Myocyte (in vitro differentiated cells): ENCODE measurements at places on chromosomes 7 and 10.

DNA sequence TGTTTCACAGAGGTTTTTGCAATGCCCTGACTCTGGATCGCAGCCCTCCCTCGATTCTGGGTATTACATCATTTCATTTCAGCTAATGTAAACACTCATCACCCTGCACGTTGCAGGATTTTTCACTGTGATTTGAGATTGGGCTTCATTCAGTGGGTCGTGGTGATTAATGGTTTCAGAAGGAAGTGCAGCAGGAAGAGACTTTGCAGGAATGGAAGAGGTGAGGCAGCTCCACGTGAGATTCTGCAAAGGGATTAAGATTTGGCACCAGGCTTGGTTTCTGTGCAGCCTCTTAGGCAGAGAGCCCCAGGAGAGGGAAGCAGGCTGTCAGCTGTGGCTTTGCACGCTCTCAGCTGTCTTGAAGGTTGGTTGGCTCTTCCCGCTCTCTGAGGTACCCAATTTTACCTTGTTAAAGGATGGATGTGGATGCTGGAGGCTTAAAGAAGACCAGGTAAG lies 95.2 kb downstream of the PLCE1 start:
- DNase-seq, result peak; percentile 47

- no peak for DNase-seq
Measured at GRCh38 chr10:103445366-103445765, 6.8 kb downstream of the CALHM2 start.

DNA sequence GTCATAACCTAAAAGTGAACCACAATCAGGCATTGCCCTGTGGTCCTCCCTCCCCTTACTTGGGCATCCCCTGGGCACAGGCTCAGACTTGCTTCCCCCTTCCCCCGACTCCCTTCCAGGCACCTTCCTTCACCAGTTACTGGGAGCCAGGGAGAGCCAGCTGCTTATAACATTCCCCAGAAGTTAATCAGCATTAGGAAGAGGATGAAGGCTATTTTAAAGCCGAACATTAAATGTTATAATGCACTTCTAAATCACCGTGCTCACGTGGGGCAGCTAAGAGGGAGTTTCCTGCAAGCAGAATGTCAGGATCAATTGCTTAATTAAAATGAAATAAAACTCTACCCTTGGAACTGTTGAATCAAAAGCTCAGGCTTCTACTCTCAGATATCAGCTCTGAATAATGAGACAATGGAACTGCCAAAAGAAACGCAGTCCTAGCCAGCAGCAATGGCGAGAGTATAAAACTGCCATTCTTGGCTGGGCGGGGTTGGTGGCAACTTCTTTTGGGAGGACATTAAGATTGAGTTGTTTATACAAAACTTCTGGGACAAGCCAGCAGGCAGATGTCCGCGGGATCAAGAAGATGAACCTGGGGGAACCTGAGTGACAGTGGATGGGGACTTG lies 169.5 kb downstream of the FANK1 start:
- DNase-seq, result peak; percentile 48

- peak; percentile 41 for DNase-seq
Measured at GRCh38 chr7:22920672-22921071, 93.3 kb downstream of the HYCC1 start.

DNA sequence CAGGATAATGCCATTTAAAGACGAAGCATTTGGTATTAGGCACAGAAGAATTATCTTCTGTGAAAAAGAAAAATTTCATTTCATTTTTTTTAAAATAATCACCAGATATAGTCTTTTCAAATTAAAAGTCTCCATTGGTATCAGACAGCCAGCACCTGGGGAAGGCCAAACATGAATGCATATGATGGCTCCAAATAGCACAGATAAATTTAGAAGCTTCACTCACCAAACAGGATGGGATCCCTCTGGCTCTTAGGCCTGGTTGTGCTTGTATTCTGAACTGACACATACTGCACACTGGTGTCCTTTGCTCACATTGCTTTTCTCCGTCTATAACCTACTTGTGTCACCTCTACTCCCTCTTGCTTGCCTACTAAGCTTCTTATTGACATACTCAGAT lies 169.5 kb upstream of the CHRM2 start:
- peak; percentile 47 for DNase-seq

- DNase-seq, result no peak
Measured at GRCh38 chr7:22223807-22224206, 133.1 kb downstream of the RAPGEF5 start.

- DNase-seq, result peak; percentile 54
Measured at GRCh38 chr7:20260223-20260622, 43.0 kb upstream of the MACC1 start.

DNA sequence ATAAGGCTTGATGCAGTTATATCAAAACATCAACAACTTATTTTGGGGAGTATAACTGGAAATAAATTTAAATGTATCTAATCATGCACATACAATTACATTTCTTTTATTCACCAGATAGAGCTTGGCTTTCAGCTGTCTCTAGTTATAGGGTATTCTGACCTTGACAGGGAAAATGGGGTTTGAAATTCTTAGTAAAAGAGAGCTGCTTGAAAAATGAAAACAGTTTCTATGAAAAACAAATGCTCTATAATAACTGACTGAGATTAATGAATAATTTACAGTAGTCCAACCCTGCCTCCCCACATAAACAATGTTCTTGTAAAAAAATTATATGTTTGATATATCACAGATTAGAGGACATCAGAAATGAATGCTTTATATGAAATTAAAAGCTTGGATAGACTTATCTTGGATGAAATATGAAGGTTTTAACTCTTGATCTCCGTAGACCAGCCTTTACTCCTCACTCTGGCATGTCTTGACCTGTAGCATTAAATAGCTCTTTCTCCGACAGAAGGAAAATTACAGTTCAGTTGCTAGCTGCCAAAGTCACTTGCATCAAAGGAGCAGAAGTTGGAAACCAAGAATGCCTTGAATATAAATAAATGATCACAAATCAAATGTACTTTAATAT lies 32.1 kb downstream of the VWC2 start:
- no peak for DNase-seq

DNA sequence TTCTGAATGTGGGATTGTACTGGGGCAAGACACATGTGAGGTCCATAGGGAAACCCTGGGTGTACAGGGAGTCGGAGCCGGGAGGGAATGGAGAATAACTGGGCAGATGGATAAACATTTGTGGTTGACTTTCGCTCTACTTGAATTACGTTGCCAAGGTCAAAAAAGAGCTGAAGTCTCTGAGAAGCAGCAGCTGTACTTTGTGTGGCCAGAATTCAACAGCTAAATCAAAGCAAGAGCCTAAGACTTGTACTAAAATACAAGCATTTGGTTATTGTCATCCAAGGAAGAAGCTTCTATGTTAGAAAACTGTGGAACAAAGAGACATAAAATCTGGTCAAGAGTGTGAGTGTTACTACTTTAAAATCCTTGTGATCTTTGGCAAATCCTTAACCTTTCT lies 457.2 kb downstream of the ARL4A start:
- peak; percentile 95 for DNase-seq

- DNase-seq, result no peak
Measured at GRCh38 chr10:95377950-95378349, 87.1 kb upstream of the PDLIM1 start.

DNA sequence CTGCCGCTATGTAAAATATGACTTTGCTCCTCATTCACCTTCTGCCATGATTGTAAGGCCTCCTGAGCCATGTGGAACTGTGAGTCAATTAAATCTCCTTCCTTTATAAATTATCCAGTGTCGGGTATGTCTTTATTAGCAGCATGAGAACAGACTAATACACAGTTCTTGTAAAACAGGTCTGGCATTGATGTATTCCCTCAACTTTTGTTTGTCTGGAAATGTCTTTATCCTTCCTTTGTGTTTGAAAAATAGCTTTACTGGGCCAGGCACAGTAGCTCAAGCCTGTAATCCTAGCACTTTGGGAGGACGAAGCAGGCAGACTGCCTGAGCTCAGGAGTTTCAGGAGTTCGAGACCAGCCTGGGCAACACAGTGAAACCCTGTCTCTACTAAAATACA lies 14.5 kb downstream of the IPMK start:
- no peak for DNase-seq

DNA sequence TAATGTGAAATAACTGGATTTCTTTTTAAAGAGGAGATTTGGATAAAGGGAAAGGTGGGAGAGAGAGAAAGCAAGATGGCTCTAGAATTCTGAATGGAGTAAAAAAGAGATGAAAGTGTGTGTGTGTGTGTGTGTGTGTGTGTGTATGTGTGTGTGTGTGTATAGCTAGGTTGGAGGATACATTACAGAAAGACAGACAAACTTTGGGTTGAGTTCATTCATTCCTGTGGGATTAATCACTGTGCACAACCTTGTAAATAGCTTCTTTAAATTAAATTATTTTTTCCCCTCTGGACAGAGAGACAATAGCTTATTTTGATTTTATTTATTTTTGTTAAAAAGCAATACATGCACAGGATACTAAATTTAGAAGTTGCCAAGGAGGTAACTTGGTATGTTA lies 7.5 kb downstream of the ASB4 start:
- no peak for DNase-seq

- no peak for DNase-seq
Measured at GRCh38 chr7:20595971-20596370, 19.5 kb upstream of the ABCB5 start.

GRCh38 chr7:137976696-137977095 lies 25.2 kb downstream of the CREB3L2 start:
- DNase-seq, result no peak

DNA sequence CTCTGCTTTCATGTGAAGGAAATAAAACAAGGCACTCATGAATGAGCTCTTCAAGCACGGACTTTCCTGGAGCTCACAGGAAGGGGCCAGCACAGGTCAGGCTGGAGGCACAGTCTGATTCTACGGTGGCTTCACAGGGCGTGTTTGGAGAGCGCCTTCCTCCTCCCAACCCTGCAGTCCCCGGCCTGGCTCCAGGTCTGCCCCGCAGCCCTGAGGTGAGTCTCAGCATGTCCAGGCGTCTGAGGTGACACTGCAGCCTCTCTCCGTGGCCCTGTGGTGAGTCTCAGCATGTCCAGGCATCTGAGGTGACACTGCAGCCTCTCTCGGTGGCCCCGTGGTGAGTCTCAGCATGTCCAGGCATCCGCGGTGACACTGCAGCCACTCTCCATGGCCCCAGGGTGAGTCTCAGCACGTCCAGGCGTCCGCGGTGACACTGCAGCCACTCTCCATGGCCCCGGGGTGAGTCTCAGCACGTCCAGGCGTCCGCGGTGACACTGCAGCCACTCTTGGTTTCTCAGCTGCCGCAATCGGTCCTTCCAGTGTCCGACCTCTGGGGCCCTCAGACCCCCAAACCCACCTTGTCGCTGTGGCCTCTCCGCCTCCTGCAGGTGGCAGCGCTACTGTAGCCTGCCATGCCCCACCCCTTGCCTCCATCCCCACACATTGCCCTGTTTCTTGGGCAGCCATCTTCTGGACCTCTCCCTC lies 381.7 kb downstream of the DNAJB6 start:
- DNase-seq, result no peak

DNA sequence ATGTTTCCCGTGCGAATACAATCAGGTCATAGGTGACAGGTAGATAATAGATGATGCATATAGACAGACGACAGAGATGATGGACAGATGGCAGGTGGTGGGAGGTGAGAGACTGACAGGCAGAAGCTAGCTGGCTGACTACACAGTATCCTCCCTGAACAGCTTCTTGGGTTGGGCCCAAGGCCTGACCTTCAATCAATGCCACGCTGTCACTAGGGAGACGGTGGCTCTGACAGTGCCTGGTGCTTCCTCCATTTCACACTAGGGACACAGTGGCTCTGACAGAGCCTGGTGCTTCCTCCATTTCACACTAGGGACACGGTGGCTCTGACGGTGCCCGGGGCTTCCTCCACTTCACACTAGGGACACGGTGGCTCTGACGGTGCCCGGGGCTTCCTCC lies 200.1 kb downstream of the DIP2C start:
- DNase-seq, result peak; percentile 53

DNA sequence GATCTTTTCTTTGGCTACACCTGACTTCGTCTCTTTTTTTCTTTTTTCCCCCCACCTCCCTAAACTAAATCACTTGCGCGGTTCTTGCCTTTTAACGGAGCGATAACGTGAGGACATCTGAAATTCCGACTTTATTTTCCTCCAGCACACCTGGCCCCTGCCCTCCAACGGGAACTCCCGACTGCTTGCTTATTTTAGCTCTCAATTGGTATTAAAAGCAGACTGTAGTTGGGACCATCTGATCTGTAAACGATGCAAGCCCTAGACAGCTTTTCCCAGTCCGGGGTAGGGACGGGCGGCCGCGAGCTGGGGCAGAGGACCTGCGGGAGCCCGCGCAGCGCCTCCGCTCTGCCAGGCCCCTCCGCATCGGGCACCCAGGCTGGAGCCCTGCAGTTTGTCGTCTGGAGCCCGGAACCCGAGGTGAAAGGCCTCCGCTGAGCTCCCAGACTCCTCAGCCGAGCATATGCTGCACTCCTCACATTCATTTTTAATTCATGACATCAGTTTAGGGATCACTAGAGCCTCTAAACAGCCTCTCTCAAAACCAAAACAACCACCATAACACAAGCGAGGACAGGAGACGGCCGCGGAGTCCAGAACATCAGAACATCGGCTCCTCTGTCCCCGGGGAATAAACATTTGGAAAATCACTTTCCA lies 10.0 kb upstream of the EMX2 start:
- DNase-seq, result no peak

DNA sequence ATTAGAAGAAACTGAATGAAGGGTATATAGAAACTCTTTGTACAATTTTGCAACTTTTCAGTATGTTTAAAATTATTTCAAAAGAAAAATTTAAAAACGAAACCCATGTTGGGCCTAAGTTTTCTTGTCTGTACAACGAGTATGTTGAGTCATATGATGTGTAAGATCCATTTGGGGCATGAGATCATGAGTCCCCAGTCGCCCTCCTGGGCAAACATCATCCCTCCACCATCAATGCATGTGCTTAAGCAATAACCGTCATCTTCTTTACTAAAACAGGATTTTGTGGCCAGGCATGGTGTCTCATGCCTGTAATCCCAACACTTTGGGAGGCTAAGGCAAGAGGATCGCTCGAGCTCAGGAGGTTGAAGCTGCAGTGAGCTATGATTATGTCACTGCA lies 54.2 kb upstream of the CDCA7L start:
- DNase-seq, result no peak

DNA sequence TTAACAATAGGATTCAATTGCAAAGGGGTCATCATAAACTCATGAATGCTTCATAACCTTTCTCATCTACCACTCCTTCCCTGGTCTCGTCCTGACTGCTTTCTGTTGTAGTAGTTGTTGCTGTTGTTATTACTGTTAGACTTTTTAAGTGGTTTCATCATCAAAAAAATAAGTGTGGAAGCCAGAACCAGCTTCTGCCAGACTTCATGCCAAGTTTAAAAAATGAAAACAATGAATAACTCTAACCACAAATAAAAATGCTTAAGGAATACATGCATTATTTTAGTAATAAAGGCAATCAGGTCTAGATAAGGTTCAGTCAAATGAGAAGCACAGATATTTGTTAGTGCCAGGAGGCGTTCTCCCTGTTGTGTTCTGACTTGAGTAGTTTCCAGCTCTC lies 85.4 kb downstream of the PCLO start:
- no peak for DNase-seq

- no peak for DNase-seq
Measured at GRCh38 chr7:152583006-152583405, 92.9 kb downstream of the XRCC2 start.

DNA sequence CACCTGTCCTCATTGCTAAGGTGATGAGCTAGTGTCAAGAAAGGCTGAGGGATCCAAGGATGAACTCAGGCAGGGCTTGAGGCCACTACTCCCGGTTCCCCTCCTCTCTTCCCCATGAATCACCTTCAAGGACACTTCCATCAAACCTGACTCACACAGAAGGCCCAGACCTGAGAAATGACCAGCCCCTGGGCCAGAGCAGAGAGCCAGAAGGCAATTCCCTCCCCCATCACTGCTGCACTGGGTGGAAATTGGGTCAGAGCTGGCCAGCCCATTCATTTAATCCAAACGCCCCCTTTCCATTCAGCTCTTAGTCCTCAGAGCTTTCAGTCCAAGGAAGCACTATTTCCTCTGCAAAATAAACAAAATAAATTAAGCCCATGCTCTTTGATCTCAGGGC lies 182.0 kb downstream of the KCNMA1 start:
- DNase-seq, result no peak
